ENCODE measurements at places on chromosomes 6 and 20.

DNA sequence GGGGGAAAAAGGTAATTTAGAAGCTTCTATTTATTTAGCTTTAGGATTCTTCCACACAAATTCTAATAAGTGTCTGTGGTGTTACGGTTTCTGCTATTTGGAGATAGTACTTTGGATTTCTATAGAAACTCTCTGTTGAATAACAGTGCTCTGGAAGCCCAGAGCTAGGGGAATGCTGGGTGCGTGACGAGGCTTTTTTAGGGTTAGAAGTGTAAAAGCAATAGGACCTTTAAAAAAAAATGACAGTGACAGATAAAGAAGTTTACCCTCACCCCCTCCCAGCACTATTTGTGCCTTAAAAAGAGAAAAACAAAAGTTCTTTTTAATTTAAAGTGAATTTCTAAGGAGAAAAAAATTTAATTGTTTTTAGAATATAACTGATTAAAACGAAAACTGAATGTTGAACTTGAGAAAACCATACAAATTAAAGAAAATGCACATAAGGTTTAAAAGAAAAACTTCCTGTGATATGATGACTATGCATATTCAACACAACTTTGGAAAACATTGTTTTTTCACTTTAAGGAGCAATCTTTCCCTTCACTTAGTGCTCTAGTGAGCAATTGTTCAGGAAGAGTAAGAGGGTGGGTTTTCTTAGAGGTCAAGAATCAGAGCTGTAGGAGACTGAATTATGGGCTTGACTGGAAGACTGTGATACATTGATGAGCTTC, 89.6 kb upstream of the RIPOR2 start:
- no peak for DNase-seq

DNA sequence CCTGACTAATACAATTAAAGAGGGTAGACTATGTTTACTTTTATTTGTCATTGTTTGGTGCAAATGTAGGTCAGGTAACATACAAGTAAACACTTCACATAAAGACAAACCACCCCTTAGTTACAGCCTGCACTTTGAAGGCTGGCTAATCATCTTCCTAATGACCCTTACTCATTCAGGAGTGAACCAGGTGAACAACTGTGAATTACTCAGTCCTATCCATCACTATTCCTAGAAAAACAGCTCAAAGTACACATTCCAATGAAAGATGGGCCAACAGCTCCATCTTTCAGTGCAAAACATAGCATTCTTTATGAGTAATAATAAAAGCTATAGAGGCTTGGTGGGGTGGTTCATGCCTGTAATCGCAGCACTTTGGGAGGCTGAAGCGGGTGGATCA, 78.2 kb downstream of the FRK start:
- no peak for DNase-seq

DNA sequence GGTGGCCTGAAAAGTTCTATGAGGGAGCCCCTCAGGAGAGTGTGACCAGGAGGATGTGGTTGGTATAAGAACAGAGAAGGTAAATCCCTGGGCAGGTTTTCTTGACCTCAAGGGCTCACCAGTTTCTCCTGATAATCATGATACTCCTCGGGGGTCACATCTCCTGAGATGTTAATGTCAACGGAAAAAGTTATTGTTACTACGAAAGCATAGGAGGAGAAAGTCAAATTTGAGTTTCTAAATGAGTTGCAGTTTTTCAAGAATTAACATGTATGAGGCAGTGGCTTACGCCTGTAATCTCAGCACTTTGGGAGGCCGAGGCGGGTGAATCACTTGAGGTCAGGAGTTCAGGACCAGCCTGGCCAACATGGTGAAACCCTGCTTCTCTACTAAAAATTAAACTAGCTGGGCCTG, 23.4 kb downstream of the MGME1 start:
- peak; percentile 14 for DNase-seq

GRCh38 chr20:35226126-35226883, at the start of gene MMP24:
MMP24 (plus strand) TSS chr20:35226690; CDS start chr20:35226739, 49 bp downstream.
- no peak for DNase-seq

- DNase-seq, result no peak
These were observed 15.9 kb downstream of the UNC5CL start for GRCh38 chr6:41023114-41023513.

GRCh38 chr20:58224097-58224496, 4.4 kb downstream of the ANKRD60 start:
- DNase-seq, result no peak

DNA sequence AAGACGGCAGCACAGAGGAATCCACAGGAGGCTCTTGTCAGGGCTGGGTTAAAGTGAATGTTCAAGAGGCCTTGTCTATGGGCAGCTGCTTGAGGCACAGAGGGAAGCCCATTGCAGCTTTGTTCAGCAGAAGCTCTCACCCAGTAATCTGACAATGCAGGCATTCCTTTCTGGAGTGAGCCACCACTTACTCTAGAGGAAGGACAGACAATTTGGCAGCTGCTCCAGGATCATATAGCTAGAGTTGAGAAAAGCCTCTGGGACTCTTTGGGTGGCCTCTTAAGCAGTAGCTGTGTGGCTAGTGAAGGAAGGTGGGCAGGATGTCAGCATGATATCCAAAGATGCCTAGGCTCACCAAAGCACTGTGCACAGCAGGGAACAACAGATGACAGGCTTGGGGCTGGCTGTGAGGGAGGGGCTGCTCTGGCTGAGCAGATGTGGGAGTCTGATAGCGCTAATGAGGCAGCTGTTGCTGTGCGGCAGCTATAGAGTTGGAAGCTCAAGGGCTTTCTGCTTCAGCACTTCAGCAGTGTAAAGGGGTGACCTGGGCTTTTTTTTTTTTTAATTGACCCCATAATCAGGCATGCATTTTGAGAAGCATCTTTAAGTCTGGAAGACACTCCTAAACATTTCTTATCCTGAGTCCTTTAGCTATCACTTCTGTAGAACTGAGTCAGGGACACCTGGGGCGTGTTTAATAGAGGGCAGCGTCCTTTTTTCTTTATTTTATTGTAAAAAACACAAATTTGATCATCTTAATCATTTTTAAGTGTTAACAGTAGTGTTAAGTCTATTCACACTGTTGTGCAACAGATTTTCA, 27.2 kb downstream of the CMTR1 start:
- no peak for DNase-seq

DNA sequence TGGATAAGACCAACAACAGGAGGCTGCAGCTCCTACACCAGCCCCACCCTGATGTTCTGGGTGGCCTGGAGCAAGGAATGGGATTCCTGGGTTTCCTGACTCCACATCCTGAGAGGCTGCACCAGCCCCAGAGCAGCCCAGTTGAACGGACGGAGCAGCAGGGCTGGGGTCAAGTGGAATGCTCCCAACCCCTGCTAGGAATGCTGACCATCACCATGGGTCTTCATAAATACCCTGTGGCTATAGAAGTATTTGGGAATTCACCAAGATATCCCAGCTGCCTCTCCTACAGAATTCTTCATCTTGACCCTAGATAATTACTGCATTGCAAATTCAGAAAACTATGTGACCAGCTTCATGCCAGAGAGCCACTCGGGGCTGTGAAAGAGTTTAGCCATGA, 180.3 kb downstream of the THBS2 start:
- peak; percentile 94 for DNase-seq

DNA sequence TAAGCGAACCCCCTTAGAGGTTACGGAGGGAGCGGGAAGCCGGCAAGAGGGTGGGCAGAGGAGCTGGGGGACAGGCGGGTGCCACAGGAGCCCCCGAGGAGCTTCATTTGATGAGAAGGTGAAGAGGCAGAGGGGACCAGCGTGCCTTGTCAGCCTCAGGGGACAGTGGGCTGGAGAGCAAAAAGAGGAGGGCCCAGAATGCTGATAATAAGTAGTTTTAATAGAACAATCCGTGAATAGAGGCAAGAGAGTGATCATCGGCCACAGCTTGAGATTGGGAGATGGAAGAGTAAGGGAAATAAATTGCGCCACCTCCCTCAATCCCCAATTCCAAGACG, 1.3 kb downstream of the COL19A1 start:
- no peak for DNase-seq

DNA sequence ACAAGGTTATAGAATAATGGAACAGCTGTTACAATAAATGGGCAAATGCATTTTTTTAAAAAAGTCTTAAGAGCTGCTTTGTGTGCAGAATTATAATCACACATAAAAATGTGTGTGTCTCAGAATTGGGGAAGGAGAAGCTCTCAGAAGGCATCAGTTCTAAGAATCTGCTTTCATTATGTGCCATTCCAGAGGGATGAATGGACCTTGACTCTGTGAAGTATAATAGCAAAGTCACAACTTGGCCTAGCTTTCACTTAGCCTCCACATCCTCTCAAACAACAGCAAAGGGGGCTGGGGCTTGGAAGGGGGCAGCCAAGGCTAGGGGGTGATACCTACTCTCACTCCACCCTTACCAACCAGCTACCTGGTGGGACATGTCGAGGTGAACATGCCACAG, 265.0 kb downstream of the CDC5L start:
- no peak for DNase-seq

- no peak for DNase-seq
These were observed 564.0 kb upstream of the AGPAT4 start for GRCh38 chr6:161837854-161838253.

GRCh38 chr6:139355777-139356445, 18.5 kb downstream of the CITED2 start:
- no peak for DNase-seq

GRCh38 chr20:57728762-57729161, 18.9 kb upstream of the PMEPA1 start:
- DNase-seq, result no peak

DNA sequence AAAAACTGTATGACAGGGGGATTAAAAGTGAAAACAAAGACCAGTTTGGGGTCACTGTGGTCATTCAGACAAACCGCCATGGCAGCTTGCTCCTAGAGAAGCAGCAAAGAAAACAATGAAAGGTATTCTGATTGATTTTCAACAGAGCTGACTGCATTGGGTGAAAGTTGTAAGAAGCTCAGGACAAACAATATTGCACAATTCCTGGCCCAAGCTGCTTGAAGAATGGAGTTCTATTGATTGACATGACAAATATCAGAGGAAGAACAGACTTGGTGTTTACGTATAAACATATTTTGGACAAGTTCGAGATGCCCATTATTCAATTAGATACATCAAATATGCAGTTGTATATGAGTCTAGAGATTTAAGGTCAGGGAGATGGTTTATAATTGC, 62.0 kb downstream of the TRIM38 start:
- no peak for DNase-seq

GRCh38 chr6:74343804-74344203, 647.8 kb downstream of the CD109 start:
- peak; percentile 43 for DNase-seq

DNA sequence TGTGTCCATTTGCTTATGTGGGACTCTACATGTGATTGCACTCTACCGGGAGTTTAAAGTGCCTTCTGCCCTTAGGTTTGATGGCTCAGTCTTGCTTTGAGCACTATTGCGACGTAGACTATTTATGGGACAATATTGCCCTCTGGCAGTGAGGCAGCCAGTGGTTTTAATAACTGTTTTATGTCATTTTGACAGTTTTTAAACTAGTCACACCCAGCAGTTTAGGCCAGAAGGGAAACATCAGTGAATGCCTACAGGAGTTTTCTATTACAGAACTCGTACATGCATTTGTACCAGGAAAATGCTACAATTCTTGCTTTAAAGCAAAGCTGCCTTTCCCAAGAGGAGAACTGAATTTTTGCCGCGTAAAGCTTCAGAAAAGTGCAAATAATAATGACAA, 813.7 kb downstream of the KIF16B start:
- DNase-seq, result no peak

GRCh38 chr6:119454714-119455113, 105.2 kb upstream of the MAN1A1 start:
- DNase-seq, result peak; percentile 50

DNA sequence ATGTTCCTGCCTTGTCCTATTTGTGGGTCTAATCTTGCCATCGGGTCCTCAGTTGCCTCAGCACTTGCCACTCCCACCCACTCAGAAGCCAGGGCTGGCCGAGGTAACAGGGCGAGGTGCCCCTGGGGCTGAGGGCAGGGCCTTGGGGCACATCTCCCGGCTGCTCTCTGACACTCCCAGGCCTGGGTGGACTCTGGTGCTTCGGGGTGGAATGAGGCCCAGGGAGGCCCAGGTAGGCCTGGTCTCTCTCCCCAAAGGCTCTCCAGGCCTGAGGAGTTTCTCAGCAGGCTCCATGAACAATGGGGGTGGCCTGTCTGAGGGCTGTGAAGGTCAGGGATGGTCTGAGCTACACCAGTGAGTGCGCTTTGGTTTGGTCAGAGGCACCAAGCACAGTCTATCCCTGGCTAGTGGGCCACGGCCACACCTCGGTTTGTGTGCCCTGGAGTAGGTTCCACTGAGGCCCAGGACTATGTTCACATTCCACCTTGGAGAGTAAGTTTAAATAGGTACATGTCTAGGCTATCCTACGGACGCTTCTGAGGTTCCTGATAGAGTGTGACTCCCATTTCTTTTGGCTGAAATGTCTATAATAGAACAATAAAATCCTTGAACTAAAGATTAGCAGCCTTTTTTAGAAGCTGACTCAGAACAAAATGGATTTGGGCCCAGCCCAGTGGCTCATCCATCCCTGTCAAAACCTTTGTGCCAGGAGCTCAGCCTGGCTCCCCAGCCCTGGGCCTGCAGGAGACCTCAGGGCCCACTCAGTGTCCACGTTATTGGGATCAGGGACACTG, 78.8 kb downstream of the SLC24A3 start:
- no peak for DNase-seq

- DNase-seq, result no peak
These were observed 71.2 kb upstream of the PTPN1 start for GRCh38 chr20:50438986-50439407.

DNA sequence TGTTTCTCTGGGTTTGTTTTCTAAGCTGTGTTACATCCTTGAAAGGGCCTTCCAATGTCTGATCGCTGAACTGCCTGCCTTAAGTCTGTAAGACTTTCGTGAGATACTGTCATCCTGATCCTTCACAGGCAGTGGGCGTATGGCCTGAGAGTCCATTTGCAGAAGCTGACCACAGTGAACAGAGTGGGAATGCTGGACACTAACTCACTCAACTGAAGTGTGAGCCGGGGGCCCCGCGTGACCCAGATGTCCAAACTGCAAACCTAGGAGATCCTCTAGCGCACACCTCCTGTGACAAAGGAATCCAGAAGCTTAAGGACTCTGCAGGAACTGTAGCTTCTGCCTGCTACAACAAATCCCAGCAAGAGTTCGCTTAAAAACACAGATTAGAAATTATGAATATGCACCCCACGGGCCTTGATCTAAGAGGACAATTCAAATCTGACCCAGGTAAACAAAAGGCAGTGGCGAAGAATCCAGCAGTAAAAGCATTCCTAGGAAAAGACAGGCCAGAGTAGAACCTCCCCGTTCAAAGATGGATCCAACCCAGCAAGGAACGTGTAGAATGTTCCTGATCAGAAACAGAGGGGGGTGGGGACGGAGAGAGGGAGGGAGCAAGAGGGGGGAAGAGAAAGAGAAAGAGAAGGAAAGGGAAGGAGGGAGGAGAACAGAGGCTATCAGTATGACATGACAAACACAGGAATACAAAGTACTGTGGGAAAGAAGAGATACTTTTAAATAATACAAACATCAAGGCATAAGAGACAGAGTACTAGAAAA, 135.0 kb upstream of the AFDN start:
- DNase-seq, result no peak

- peak; percentile 61 for DNase-seq
These were observed 11.6 kb upstream of the ELOVL5 start for GRCh38 chr6:53360093-53360912.

- no peak for DNase-seq
These were observed 8.4 kb upstream of the BMP7 start for GRCh38 chr20:57274846-57275245.

- DNase-seq, result no peak
These were observed 502.1 kb upstream of the CDH4 start for GRCh38 chr20:60749804-60750602.

Measured in cardiac fibroblast (primary cell).